H54 (cell line): ENCODE measurements at places on chromosomes 3 and 15.

DNA sequence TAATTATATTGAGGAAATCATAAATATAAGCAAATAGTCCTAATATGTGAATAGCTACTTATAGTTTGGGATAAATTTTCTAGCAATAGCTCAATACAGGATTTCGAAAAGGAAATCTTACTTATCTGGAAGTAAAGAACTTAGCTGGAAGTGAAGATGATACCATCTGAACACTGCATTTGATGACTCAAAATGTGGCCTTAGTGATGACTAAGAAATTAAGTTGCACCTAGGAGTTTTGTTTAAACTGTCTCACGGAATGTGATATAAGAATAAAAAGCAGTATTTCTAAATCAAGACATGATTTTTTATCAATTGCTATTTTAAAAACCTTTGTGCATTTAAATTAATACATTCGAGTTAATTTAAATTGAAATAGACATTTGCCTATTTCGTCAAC lies 91.2 kb downstream of the EOMES start:
- DNase-seq, result peak; percentile 35

GRCh38 chr3:102020735-102021134 lies 171.4 kb downstream of the NFKBIZ start:
- DNase-seq, result no peak

- no peak for DNase-seq
Observed at GRCh38 chr15:50636146-50636545, 50.5 kb downstream of the TRPM7 start.

DNA sequence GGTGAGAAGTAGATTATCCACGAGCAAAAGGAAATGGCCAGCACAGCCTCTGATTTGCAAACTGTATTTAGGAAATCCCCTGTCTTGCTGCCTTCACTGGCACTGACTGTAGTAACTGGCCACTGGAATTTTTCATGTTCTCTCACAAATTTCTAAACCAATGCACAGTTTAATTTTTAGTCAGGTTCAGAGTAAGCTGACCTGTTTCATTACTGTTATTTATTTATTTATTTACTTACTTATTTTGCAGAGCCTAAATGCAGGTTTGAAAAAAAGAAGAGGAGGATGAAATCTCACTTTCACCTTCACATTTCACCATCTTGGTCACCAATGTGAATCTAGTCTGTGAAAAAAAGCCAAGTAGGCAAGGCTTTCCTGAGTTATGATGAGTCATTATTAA lies 291.0 kb downstream of the PLOD2 start:
- DNase-seq, result no peak

DNA sequence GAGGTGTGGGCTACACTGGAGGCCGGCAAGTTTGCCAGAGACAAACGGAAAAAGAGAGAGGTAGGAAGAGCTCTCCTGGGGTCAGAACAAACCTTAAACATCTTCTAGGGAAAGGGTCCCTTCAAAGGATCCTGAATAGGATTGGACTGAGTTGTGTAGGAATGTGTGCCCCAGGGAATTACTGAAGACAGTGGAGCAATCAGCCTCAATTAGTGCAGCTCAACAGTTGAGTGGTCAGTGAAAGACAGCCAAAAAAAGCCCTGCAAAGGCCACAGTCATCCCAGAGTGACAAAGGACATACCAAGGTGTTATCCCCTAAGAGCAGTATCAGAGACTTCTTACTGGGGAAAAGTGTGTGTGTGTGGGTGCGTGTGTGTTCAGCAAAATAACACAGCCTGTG lies 70.3 kb downstream of the NUP210 start:
- DNase-seq, result no peak
